ENCODE measurements at places on chromosomes 11 and 22. TPM values are rescaled to one million over a fixed set of nuclear protein-coding genes. Genes with fewer than 3 reads are reported as not detected.

FZD4 gene
- 17.9 TPM for polyA plus RNA-seq

SGSM1 gene
- 7.2 TPM for polyA plus RNA-seq

DNA sequence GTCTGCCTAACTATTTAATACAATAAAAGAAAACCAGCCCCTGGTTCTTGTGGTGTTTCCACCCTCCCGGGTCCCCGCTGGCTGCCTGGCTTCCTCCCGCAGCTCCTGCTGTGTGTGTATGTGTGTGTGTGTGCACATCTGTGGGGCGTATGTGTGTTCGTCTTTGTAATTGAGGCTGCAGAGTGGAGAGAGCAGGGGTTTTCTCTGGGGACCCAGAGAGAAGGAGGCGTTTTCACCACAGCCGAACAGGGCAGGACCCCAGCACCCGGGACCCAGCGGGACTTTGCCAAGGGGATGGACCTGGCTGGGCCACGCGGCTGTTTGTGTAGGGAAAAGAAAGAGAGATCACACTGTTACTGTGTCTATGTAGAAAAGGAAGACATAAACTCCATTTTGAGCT lies 42.7 kb downstream of the IGLL1 start:
- DNase-seq, result no peak

GRCh38 chr22:50739894-50740293 lies 1.9 kb downstream of the ACR start:
- no peak for DNase-seq

DNA sequence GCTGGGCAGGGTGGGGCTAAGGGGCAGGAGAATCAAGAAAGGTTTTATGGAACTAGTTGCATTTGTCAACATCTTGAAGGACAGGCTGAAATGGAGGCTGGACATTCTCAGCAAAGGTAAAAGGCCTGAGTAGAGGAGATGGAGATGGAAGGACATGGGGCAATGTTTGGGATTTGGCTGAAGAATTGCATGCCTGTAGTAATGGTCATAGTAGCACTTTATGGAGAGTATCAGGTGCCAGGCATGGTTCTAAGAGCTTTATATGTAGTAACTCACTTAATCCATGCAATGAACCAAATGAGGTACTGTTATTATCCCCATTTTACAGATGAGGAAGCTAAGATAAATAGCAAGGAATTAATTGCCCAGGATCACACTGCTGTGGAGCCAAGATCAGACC lies 23.9 kb downstream of the BMAL1 start:
- DNase-seq, result no peak

DNA sequence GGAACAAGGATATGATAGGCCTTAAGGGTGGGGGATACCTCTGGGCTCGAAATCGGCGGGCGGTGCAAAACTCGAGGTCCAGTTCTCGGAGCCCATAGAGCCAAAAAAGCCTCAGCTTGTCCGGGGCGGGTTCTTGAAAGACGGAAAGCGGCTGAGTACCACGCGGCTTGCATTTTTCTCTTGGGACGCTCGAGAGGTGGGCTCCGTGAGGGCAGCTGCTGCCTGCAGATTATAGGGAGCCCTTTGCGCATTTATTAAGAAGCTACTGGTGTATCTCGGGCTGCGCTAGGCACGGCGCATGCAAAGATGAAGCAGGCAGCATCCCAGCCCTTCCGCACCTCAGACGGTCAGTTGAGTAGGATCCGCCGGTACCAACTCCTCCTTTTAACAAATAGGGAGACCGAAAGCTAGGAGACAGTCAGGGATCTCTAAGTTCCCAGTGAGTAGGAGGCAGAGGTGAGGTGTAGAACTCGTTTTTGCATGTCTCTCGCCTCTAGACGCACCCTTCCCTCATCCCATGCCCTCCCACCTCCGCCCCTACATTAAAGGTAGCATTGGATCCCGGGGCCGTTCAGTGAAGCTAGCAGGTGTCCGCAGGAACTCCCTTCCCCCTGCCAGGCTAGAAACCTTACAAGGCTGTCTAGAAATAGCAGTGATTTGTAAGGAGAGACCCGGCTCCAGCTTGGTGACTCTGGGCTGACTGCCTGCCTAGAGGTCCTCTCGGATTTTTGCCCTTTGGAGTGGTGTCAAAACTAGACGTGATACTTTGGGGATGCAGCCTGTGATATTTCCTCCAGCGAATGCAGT lies 768 bp downstream of the LDHA start:
- peak; percentile 21 for DNase-seq

- no peak for DNase-seq
These were observed 20.0 kb upstream of the SMIM38 start for GRCh38 chr11:69135420-69136363.

DNA sequence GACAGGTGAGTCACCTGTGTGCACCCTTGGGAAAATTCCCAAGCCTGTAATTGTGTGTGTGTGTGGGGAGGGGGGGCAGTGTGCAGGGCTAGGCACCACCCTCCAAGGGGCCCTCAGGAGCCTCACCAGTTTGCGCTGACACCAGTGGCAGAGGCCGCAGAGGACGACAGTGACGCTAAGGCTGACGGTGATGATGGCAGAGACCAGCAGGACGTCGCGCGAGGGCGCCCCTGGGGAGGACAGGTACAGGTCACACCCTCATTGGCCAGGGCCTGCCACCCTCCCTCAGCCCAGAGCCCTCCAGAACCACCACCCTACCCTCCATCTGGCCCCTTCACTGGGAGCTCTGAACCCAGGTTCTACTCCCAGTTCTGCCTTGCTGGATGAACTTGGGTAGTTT lies 24.9 kb downstream of the SYT7 start:
- no peak for DNase-seq

DNA sequence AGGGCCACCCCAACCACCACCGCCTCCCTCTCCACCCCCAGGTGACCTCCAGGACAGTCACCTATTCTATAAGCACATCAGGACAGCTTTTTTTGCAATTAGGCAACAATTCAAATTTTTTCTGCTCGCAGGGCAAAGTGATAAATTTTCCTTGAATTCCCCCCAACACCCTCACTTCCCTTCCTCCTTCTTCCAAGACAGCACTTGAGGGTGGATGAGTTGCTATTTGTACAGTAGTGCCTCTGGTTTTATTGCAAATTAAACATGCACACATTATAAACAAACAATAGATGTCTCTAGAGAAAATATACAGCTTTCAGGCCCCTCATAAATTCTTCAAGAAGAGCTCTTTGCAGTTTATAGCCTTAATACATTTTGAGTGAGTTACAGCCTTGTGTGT lies 80.9 kb upstream of the USP47 start:
- DNase-seq, result no peak

DNA sequence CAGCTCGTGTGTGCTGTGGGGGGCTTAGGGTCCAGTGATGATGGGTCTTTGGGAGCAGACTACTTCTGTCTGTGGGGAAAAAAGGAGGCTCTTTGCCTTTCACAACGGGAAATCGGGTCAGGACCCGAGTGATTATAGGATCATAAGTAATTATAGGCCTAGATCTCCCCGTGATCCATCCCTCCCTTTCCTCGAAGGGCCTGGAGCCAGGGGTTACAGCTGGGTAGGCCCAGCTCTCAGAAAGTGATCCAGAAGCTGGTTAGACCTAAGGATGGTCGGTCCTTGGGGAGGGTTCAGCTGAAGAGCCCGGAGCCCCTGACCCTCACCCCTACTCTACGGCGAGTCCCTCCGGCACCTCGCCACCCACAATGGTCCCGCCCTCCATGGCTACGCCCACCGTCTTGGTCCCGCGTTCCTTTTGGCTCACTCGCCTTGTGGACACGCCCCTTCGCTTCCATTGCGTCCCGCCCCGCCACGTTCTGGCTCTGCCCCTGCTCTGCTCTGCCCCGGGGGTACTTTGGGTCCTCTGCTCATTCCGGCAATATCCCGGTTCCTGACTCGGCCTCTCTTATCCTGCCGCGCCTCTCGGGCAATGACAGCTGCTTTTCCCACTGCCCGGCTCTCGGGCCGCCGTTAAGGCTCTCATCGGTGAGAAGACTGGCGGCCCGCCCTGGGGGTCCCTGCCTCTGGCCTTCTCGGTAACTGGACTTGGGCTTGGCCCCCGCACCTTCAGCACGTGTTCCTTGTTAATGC lies 5.0 kb downstream of the IGSF22 start:
- DNase-seq, result peak; percentile 88

DNA sequence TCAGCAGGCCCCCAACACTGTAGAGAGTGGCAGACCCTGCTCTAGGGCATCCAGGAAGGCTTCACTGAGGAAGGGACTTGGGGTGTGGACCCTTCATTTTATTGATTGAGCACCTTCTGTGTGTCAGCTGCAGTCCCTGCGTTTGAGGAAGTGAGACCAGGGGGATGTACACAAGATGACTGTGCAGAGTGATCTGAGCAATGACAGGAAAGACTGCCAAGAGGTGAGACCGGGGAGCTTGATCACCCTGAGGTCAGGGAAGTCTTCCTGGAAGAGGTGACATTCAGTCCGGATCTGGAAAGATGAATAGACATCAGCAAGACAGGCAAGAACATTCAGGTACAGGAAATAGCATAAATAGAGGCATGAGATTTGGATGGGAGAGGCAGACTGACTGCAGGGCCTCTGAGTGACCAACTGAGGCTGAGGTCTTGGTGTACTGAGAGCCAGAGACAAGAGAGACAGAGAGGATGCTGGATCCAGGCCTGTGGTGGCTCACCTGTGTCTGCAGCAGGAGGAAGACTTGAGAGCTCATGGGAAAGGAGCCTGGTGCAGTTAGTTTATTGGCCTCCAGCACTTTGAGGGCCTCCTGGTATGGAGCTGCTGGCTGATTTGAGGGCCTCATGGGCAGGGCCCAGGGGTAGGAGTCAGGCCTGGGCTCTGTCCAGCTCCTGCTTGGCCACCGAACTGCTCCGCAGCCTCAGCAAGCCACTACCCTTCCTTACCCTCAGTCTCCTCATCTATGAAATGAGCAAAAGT lies 5.2 kb downstream of the DGAT2 start:
- DNase-seq, result no peak

Measured in heart right ventricle (tissue), 16 donors.